ENCODE measurements at places on chromosomes 1 and 21. TPM values are rescaled to one million over a fixed set of nuclear protein-coding genes. Genes with fewer than 3 reads are reported as not detected.

The PRRX1 gene
- total RNA-seq: not detected

- H3K4me1 ChIP-seq: no peaks in the 10 kb centered on the region
- H3K4me3 ChIP-seq: no peak overlapping the region
- no peaks in the 10 kb centered on the region for H3K36me3 ChIP-seq
- no peaks in the 10 kb centered on the region for H3K27me3 ChIP-seq
These were observed 352.0 kb downstream of the RRAGC start for GRCh38 chr1:38507563-38507962.

DNA sequence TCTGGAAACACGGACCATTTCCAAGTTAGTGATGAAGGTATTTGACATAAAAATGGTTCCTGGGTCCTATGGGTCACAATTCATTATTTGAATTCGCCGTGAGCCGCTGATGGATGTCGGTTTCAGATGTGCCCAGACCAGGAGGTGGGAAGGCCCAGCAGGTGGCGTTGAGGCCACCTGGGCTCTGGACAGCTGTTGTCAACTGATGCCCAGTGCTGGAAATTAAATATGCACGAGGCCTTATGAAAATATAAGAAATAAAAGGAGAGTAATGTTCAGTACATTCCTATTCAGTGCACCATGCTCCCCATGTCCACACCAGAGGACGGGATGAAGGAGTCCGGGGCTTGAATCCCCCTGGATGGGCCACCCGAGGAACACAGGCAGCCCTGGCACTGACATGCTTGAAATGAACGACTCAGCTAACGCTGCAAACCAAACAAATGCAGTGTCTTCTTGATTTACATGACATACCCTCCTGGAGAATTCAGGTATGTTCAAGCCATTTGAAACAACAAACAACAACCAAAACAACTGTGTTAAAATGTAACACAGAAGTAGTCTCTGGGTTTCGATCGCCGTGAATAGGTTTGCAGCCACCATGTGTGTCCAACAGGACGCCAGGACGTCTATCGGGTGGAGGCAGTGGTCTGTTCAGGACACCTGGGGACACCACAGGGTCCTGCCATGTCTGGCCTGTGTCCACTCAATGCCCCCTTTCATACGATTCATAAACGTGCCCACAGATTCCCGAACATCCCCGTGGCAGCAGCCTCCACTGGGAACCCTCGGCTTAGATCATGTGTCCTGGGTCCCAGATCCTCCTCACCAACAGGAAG is 6.1 kb downstream of the TFF3 start:
- H3K4me1 ChIP-seq: peaks cover 5% of the 10 kb centered on the region
- DNase-seq: no peak
- no peak overlapping the region for H3K27ac ChIP-seq
- H3K27me3 ChIP-seq: peaks cover 7% of the 10 kb centered on the region
- H3K36me3 ChIP-seq: no peaks in the 10 kb centered on the region
- H3K4me3 ChIP-seq: no peak overlapping the region

The SRSF11 gene
- total RNA-seq: 183 TPM

DNA sequence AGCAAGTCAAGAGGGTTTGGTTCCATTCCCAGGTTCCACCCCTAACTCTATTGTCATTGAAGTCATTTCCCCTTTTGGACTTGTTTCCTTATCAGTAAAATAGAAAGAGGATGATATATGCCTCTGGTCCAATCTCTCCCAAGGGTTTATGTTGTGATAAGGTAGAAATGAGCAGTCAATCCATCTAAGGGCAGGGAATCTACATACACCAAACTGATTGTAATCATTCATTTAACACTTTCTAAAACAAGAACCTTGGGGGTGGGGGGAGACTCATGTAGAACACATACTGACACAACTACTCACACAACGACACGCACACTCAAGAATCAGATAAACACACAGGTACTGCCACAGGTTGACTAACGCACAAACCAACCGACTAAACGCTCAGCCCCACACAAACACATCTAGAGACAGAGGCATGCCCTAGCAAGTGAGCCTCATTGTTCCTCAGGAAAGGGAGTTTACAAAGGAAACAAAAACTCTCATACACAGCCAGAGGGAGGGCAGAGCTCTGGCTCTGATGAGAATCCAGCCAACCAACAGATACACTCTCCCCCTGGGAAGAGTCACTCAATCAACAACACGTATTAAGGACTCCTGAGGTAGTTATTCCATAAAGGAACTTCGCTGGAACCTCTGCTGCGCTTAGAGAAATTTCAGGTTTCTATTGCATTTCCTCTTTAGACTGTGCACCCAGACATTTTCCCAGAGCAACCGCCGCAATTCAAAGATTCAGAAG is 1.0 kb downstream of the F11R start:
- H3K36me3 ChIP-seq: no peaks in the 10 kb centered on the region
- H3K4me1 ChIP-seq: peaks cover 11% of the 10 kb centered on the region
- H3K27ac ChIP-seq: peak overlapping the region; percentile 93
- no peaks in the 10 kb centered on the region for H3K27me3 ChIP-seq
- no peak for DNase-seq
- H3K4me3 ChIP-seq: peak overlapping the region; percentile 96

Data from H1 (cell line).